ENCODE measurements at places on chromosomes 11 and 22. TPM values are rescaled to one million over a fixed set of nuclear protein-coding genes. Genes with fewer than 3 reads are reported as not detected.

DLAT gene
- 46.5 TPM for total RNA-seq

CCDC87 gene
- total RNA-seq: 0.62 TPM

SCGB1C1 gene
- total RNA-seq: not detected

FAM227A gene
- total RNA-seq: 3.7 TPM

PLAAT4 gene
- 2.3 TPM for total RNA-seq

TMEM135 gene
- 43.2 TPM for total RNA-seq
